KBM-7 (cell line): ENCODE measurements at places on chromosomes 1 and 21.

DNA sequence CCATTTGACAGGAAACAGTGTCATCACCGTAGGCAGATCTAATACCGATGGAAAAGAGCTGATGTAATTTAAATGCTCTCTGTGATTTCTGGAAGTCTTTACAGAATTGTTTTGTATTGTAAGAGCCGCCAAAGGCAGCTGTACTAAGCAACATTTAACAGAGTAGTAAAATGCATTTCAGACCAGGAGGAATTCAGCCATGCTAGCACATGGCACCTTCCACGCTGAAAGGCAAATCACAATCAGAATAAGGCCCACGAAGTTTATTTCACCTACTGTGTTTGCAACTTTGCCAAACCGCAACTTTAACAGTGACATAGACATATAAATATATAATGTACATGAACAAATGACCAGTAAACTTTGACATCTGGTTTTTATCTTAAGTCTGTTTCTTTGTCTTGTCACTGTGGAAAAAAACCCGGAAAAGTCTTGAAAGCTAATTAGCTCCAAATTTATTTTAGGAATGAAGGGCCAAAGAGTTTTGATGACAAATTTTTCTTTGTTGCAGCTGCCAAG lies 26.1 kb upstream of the DISC1 start:
- DNase-seq, result no peak

DNA sequence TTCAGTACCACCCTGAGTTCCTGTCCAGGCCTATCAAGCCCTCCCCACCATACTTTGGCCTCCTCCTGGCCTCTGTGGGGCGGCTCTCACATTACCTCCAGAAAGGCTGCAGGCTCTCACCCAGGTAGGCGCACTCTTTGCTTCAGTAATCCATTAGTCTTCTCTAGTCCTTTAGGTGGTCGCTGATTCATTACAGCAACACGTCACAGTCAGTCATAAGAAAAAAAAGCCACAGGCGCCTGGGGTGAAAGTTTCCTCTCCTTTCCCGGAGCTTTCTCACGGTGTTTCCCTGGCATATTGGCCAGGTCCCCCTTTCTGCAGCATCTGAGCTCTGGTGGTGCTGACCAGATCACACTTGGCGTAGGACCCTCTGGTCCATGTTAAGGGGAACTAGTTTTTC lies 12.1 kb downstream of the SLFNL1 start:
- no peak for DNase-seq

GRCh38 chr1:65189576-65190115 lies 41.6 kb downstream of the AK4 start:
- DNase-seq, result no peak

- no peak for DNase-seq
Measured at GRCh38 chr1:245095903-245096302, 58.9 kb upstream of the KIF26B start.

- DNase-seq, result no peak
Measured at GRCh38 chr1:78210175-78210574, 164.4 kb downstream of the GIPC2 start.

DNA sequence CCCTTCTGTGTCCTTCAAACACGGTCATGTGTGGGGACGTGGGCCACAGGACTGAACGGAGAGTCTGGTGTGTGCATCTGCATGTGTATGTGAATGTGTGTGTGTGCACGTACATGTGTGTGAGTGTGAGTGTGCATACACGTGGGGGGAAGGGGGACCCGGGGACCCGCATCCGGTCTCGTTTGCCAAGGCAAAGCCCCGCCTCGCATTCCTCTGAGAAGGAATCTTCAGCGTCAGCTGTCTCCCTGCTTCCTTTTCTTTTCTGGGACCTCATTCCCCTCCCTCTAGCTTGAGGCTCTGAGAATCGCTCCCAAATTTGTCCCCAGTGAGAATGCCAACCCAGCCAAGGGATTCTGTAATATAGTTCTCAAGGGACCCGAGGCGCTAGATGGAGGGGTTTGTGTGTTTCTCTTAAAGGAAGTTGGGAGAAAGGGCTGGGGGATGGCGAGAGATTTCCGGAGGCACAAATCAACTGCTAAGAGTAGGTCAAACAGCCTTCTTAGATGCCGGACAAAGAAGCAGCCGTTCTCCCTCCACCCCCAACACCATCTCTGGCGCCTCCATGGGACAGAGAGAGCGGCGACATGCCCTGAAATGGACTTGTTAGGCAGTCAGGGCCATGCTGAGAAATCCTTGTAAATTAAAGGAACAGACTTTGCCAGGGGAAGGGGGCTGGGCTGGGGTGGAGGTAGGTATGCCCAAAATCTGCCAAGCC lies 6.6 kb downstream of the IFFO2 start:
- DNase-seq, result peak; percentile 48

DNA sequence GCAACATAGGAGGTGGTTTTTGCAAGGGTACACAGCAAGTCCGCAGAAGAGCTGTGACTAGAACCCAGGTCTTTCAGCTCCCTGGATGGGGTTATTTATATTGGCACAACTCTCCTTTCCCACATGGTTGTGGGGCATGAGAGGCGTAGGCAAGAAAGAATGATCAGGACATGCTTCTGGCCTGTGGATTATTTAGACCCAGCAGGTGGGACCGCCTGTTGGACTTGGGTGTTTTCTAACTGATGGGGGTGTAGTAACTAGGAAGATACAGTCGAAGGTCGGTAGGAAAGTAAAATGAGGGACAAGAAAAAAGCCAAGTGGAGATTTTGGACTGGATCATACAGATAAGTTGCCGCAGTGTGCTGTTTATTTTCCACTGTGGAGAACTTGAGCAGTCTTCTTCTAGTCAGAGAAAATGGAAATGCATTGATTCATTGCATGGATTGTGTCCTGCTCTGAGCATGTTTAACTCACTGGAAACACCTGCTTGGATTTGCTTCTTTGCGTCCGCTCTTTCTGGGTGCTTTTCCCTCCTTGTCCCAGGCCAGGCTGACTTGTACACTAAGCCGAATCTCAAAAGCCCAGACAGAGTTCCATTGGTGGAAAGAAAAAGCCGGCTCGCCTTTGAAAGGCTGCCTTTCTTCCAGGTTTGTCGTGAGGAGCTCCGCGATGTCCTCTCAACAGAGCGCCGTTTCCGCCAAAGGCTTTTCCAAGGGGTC lies 592 bp downstream of the CRCT1 start:
- no peak for DNase-seq

- peak; percentile 49 for DNase-seq
Measured at GRCh38 chr1:212749821-212750535, 41.6 kb downstream of the NSL1 start.

GRCh38 chr21:40844935-40845334 lies 2.0 kb downstream of the DSCAM start:
- DNase-seq, result no peak

- no peak for DNase-seq
Measured at GRCh38 chr1:100090471-100090870, 42.3 kb downstream of the SASS6 start.

GRCh38 chr1:21153388-21153787 lies 23.3 kb downstream of the EIF4G3 start:
- no peak for DNase-seq

DNA sequence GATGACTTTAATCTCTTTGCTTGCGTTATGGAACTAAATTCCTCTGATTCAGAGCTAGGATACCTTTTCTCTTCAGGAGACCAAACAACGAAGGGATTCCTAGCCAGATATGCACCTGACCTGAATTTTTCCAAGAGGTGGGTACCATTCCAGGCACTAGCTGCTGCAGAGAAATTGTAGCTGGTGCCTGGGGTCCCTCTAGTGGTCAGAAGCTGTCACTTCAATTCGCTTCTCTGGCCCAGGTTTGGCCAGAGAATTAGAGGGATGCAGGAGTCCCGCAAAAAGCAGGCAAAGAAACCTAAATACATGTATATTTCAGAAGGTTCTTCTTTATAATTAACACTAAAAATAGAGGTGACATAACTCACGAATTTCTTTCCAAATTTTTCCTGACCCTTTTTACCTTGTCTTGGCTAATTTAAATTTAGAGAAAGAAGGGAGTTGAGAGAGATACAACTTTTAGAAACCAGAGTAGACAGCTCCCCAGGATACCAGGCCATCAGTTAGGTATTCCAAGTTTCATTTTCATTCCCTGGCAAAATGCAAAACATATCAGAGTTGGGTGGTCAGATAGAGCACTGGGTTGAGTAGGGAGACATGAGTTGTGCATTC lies 9.6 kb downstream of the ACKR1 start:
- DNase-seq, result peak; percentile 49
